ENCODE measurements at places on chromosomes 3 and 15.

DNA sequence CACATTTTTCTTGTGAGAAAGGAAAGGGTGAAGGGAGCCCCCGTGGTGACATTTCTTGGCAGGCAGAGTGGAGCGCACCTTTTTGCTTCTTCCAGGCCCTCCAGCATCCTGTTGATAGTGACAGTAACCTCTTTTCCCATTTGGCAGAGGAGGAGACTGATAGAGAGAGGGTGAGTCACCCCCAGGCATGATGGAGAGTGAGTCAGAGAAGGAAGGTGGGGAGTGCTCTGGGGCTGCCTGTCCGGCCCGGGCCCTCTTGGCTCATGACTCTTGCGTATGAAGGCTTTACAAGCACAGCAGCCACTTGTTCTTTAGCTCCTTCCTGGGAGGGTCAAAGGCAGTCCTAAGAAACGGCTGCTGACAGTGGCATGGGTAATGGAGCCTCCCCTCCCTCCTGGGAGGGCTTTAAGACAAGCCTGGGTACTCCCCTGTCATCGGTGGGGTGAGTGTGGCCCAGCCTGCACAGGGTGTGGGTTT is 16.0 kb downstream of the ANKRD63 start:
- no peak for DNase-seq

GRCh38 chr15:81215983-81216382 is 19.3 kb downstream of the IL16 start:
- no peak for DNase-seq

DNA sequence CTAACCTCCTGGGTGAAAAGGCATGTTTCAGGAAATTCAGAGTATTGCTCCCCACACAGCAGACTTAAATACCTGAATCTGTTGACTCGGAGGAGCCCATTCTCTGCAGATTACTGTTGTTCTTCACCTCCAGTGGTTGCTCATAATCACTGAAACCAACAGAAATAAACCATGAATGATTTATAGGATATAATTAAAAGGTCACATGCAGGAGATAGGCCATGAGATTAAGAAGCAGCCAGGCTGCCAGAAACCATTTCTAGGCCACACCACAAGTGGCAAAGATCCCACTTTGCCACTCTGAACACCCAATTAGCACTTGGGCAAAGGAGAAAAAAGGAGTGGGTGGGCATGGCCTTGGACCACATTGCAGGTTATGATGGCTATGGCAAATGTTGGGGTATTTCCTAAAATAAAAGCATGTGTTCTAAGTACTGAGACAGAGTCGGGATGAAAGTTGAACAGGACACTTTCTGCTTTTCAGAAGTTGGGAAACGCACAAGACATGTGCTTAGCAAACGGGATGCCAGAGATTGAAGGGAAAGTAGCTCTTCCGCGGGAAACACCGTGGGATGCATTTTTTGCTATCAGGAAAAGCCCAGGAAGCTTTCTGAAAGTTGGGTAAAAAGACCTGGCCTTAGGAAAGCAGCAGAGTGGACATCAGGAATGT is 1.5 kb downstream of the CDC25A start:
- no peak for DNase-seq

DNA sequence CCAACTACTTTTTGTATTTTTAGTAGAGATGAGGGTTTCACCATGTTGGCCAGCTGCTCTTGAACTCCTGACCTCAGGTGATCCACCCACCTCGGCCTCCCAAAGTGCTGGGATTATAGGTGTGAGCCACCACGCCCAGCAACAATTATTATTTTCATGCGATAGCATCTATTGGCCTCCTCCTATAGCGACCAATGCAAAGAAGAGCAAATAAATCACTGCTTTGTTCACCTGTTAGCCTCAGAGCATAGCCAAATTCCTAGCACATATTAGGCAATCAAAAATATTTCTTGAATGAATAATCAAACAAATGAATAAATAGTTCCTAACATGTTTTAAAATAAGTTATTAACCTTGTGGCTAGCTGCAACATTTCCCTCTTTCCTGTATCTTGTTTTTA is 36.8 kb upstream of the TNFSF10 start:
- DNase-seq = no peak

- no peak for DNase-seq
Observed at GRCh38 chr3:188905547-188905946, 266.2 kb upstream of the TPRG1 start.

- DNase-seq = no peak
Observed at GRCh38 chr3:51716805-51717204, 9.9 kb downstream of the GRM2 start.

GRCh38 chr15:92909136-92909781 is 9.1 kb downstream of the CHD2 start:
- no peak for DNase-seq

DNA sequence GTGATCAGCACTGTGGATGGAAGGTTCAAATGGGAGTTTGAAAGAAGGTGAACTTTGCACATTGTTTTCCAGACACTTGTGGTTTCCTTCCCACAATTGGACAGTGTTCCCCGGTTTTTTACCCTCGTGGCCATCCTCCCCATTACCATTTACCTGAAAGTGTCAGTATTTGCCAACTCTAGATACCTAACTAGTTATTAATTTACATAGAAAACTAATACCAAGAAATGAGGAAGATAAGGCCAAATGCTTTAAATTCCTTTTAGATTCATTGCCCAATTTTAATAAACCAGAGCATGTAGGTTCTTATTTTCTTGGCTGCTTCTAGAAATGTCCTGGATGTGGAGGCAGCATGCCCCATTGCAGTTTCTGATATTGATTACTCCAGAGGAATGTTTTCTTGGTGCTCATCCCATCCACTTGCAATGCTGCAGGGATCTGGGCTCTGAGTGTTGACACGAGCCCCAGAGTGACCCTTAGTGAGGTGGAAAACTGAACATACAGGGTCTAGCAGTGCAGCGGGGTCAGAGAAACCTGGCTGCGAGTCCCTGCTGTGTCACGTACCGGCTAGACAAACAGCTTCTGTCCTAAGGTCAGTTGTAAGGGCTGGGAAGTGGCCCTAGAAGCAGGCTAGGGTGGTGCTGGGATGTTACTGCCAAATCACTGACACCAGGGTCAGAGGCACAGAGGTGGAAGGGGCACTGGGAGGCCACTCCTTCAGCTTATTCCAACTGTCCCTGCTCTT is 23.5 kb downstream of the LSM3 start:
- DNase-seq = no peak

DNA sequence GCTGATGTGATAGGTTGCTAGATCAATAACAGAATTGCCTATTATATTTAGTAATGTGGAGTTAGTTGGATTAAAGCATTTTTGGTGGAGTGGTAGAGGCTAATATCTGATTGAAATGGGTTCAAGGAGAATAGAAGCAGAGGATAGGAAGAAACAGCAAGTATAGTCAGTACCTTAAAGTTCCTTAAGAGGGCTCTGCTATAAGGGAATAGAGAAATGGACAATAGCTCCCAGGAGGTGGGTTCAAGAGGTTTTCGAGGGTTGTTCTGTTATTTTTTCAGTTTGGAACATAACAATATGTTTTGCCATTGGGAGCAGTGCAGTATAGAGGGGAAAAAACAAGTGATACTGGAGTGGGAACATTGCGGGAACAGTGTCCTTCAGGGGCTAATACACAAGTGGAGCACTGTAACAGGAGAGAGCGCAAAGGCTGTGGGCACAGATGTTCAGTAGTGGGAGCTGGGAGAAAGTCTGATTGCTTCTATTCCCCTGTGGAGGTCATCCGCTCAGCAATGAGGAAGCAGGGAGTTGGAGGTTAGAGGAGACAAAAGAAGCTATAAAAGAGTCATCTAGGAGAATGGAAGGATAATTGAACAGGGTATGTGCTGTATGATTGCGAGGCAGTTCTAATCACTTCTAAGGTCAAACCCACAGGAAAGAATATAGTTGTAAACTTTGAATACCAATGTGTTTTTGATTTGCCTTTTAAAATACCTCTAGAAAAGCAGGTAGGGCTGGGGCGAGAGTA is 3.3 kb downstream of the MRPS11 start:
- no peak for DNase-seq

- no peak for DNase-seq
Observed at GRCh38 chr3:184602372-184603150, 41.0 kb downstream of the EPHB3 start.

DNA sequence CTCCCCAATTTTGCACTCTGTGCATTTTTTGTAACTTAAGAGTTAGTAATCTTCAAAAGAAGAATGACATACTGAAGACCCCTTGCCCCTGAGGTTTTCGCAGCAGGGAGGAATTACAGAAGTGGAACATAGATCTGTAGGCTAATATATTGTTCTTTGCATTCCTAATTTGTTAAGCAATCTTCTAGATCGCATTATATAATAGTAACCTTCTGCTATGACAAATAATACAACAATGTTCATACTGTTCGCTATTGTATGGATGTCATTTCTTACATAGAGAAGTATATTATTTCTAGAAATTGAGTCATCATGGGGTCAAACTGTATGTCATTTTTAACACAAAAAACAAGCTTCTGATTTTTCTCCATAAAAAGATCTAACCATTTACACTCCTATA is 95.8 kb upstream of the TGFBR2 start:
- no peak for DNase-seq

DNA sequence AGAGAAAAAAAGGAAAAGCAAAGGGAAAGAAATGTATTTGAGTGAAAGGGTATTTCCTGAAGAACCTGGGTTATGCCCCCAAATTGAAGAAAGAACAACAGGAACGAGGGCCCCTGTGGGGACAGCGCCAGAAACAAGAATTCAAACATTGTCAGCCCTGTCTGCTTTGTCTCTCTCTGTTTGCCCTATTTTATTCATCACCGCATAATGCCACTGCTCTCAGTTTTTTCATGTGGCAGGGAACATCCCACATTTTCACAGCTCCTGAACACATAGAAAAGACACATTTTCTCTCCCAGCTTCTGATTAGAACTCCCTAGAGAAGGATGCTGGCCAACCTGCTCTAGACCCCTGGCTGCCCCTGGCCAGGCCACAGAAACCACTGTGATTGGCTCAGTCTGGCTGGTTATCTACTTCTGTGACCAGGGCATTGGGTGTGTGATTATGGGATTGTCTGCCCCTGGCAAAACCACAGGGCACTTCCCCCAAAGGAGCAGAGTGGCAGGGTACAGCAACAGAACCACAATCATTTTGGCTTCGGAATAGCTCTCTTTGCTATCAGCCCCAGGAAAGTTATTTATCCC is 31.3 kb upstream of the CCDC54 start:
- DNase-seq = no peak

- no peak for DNase-seq
Observed at GRCh38 chr3:28935146-28935545, 345.7 kb upstream of the RBMS3 start.

DNA sequence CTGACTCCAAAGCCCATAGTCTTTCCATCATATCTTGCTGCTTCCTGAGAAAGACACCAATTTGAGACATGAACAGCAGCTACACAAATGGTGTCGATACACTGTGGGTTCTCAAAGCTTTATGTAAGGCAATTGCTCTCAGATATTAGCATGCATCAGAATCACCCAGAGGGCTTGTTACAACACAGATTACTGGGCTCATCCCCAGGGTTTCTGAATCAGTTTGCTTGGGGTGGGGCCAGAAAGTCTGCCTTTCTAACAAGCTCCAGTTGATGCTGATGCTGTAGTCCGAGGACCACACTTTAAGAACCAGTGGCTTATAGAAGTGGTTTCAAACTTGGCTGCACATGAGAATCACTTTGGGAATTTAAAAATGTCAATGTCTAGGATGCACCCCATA is 86.5 kb downstream of the SEMA6D start:
- no peak for DNase-seq

GRCh38 chr3:120821426-120821825 is 78.9 kb downstream of the GTF2E1 start:
- no peak for DNase-seq

DNA sequence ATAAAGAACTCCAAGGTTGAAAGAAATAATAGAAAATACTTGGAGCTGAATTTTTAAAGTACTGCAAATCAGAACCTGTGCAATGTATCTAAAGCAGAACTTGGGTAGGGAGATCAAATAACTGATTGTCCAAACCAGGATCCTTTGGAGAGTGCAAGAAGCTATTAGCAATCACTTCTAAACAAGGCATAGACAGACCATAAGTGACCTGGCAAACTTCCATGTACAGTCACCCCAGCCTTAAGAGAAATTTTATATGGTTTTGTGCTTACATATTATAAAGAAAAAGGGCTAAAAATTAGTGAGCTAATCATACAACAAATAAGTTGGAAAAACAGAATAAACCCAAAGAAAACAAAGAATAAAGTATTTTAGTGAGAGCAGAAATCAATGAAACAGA is 35.2 kb downstream of the ETV5 start:
- DNase-seq = no peak

- no peak for DNase-seq
Observed at GRCh38 chr3:182486463-182486862, 306.8 kb upstream of the ATP11B start.

DNA sequence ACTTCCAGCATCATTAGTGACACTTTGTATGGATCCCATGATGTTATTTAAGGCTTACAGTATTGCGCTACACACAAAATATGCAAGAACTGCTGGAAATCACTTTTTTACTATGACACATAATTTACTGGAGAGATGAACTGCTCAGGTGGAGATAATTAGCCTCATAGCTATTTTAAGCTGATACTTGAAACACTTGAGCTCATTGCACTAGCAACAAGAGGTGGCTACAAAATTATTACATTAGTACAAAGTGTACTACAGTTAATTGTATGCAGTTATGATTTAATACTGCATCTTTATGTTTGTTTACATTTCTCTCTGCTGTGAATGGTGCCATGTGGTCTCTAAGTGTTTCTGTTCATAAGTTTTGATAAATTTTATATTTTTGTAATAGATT is 6.5 kb upstream of the LZTFL1 start:
- no peak for DNase-seq

DNA sequence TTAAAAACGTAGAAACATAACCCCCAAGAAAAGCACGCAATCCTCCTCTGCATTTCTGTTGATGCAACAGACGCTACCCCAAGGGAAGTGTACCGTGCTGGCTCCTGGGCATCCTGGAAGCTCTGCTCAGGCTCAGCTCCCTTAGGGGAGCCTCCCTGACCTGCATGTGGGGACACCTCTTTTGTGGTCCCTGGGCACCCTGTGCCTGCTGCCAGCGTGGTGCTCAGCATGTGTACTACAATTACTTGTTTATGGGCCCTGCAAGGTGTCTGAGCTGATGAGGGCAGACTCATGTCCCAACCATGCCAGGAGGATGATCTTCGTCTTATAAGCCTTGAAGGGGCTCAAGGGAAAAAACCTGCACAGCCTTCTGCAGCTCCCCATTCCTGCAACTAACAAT is 18.3 kb downstream of the EHD4 start:
- no peak for DNase-seq

GRCh38 chr3:172115787-172116186 is 76.4 kb downstream of the FNDC3B start:
- DNase-seq = no peak

- DNase-seq = no peak
Observed at GRCh38 chr15:69824075-69824876, 273.4 kb downstream of the TLE3 start.

GRCh38 chr3:178083906-178084866 is 452.1 kb upstream of the KCNMB2 start:
- no peak for DNase-seq
